SK-MEL-5 (cell line): ENCODE measurements at places on chromosomes 4 and X.

DNA sequence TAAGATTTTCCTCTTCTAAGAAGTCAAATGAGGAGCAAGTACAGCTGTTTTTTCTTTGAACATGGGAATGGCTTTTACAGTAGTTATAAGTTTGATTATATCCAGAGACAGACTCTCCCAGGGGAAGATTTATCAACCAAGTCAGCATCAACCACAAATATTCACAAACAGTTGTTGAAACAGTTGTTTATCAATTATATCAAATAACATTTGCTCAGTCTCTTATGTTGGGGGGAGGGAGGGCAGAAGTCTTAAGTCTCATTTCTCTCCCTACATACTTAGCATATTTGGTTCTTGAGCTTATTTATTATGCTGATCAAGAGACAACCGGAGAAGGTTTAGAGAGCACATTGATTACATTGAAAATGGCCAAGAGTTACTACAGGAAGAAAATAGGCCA, 110.1 kb downstream of the FBXO8 start:
- DNase-seq, result no peak

GRCh38 chr4:17195461-17196275, 297.2 kb upstream of the LDB2 start:
- no peak for DNase-seq

DNA sequence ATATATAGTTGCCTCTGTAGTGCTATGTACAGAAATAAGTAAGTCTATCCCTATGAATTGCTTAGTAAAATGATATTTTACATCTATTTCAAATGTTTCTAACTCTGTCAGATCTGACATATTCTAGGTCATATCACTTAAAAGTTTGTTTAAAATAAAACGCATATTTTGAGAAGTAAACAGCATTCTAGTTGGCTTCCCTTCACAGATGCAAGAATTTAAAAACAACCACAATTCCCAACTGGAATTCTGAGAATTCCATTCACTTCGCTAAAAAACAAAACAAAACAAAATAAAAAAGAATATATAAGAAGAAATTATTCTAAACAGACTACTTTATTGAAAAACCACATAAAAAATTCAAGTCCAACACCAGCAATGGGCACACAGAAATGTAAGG, 126.0 kb downstream of the PPP3CA start:
- no peak for DNase-seq

DNA sequence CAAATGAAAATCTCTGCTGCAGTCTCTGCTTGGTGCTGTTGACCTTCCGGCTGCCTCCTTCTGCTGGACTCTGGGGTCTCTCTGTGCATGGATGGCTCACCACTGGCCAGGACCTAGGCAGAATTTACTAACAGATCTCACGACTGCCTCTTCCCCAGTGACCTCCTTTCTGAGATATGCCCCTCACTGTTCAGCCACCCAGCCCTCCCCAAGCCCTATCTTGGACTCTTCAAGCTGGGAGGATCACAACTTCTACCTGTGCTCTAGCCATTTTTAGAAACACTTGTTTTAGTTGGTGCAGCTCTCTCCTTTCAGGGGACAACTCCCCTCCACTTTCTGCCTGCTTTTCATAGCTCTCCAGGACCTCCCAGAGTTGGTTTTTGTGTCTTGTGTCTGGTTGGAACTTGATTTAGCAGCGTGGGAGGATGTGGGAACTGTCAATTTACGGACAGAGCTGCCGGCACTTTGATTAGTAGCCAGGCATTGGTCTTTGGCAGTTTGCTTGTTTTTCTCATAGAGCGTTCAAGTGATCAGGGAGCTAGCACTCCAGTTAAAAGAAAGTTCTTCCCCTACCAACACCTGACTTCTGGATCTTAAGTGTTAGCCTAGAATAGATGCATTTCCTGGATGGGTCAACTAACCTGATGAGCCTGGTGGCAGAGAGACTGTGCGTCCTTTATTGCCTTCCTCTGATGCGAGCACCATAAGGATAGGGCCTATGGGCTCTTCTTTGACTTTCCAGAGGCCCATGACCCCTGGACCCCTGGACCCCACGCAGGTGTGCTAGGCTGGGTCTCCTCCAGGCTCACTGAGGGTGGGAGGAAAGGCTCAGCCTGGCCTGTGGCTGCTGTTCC, 6.5 kb downstream of the RGS12 start:
- DNase-seq, result no peak

DNA sequence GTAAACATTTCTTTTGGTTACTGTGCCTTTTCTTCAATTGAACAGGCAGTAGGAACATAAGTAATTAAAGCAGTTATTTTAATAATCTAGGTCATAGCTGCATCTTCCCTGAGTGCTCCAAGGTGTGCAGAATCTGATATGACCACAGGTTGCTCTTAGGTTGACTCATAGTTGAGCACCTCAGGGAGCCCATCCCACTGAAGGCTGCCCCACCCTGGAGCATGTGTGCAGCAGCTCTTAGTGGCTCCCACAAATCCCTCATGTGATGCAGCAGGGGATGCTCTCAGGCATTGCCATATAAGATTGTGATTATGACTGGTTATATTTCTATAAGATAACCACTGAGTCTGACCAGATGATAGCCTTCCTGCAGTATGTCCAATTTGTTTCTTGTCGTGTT, 72.3 kb downstream of the ZNF518B start:
- no peak for DNase-seq

GRCh38 chrX:155899366-155899765, 18.2 kb downstream of the VAMP7 start:
- DNase-seq, result no peak

DNA sequence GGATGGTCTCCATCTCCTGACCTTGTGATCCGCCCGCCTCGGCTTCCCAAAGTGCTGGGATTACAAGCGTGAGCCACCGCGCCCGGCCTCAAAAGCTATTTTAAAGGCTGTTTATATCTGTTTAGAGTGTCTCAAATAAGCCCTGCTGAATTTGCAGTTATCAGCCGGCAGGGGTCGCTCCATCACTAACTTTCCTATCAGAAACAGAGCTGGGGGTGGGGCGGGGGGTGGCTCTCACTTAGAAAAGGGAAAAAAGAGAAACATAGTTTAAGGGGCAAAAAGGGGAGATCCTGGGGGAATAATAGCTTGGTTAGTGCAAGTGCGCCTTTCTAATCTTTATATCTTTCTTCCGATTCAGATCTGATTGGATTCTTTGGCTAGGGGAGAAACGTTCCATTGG, 450.7 kb downstream of the UBE2NL start:
- DNase-seq, result peak; percentile 52

DNA sequence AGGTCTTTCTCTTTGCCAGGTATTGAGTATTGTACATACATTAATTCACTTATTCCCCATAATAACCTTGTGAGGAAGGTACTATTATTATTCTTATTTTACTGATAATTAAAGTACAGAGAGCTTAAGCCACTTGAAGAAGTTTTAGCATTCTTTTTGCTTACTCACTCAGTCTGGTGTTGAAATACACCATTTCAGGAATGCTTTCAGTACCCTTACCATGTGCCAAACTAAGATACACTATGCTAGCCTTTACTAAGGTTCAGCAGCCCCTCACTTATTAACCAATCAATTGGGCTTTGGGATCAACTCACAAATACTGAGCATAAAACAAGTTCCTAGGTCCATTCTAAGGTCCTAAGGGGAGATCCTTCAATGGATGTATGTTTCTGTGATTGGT, 179.0 kb upstream of the FGF13 start:
- DNase-seq, result no peak

DNA sequence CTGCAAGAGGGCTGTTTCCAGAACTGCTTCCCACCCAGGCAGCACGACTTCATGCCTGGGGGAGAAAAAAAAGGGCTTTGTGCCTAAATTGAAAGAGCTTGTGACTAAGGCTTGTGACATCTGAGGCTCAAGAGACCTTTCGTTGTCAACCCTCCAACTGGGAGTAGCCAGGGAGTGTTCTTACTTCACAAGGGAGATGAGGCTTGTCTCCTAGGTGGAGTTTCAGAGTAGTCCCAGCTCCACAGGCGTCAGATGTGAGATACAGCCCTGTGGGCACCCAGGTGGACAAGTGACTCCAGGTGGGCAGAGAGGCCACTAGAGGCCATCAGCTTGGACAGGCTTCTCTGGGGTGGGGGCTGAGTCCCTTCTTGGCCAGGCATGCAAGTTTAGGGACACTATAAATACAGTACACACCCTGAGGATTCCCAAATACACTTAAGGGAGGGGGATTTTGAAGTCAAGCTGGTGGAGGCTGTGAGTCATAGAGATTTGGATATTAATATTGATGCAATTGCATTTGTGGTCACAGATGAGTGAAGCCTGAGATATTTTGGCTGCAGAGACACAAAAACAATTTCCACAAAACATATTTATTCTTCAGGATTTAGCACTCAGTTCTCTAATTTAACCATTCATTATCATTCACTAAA, 40.1 kb upstream of the SETD7 start:
- peak; percentile 41 for DNase-seq

DNA sequence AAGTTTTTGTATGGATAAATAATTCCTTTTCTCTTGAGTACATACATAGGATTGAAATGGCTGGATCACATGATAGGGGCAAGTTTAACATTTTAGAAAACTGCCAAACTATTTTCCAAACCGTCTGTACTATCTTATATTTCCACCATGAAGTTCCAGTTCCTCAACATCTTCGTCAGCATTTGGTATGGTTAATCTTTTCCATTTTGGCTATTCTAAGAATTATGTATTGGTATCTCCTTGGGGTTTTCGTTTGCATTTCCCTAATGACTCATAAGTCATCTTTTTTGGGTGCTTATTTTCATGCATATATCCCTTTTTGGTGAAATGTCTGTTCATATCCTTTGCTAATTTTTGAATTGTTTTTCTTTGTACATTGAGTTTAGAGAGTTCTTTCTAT, 227.7 kb downstream of the DLG3 start:
- no peak for DNase-seq

DNA sequence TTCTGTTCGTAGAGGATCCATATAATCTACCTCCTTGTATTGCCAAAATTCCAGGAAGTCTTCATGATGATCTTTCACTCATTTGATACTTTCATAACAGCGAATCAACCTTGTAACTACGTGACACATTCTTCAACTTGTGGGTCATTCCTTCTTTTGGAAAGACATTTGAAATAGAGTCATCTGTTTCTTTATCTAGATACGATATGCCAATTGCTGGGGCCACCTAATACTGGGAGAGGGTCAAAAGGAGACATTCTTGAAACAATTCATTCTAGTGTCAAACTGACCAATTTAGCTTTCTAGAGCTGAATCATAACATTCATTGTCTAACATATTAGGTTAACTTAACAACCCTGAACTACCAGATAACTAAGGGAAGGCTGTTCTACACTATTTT, 62.9 kb upstream of the SMAD1 start:
- no peak for DNase-seq

GRCh38 chr4:53994382-53995102, 69.9 kb downstream of the CHIC2 start:
- DNase-seq, result no peak

- DNase-seq, result peak; percentile 3
Observed at GRCh38 chr4:74682567-74683359, 111.6 kb downstream of the BTC start.

GRCh38 chr4:1039493-1040343, 28.3 kb downstream of the FGFRL1 start:
- no peak for DNase-seq

DNA sequence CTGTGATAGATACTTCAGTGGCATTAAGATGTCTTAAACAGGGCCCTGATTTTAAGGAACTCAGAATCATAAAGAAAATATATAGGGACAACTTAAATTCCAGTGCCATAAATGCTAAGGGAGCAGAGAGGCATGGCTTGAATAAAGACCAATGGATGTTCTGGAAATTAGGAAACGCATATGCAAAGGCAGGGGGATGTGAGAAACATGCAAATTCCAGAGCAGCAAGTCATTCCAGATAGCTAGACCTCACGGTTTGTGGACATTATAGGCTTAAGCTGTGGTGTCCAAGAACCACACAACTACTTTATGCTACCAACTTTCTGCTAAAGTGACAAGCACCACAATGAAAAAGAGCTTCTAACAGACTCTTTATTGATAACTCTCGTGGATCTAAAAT, 132.6 kb upstream of the ANK2 start:
- DNase-seq, result no peak

GRCh38 chrX:153582896-153583295, 16.0 kb downstream of the CCNQ start:
- DNase-seq, result peak; percentile 69

DNA sequence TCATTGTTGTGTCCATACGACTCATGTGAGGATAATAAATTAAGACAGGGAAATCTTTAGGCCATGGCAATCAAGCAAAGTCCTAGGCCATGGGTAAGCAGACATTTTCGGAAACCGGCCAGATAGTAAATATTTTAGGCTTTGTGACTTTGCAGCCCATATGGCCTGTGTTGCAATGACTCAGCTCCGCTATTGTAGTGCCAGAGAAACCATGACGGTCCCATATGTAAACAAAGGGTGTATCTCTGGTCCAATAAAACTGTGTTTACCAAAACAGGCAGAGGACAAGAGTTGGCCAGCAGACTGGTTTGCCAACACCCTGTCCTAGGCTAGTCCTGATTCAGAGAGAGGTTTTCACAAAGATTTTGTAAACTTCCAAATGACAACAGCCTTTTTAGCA, 5.0 kb downstream of the FAM114A1 start:
- DNase-seq, result no peak

DNA sequence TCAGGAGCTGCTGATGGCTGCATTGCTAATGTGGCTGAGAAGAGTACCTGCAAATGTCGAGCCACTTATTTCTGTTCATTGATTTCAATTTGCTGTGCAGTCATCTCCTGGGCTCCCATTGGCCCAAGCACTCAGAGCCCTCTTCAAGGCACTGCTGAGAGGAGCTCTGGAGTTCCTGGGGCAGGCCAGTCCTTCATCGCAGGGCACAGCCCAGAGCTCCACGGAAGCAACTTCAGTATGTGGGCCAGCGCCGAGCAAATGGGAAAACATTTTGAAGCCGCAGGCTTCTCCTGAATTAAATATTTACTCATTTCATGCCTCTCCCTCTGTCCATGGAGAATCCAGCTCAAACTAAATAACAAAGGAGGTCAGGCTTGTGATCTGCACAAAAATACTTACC, 383.3 kb downstream of the BCOR start:
- no peak for DNase-seq

- no peak for DNase-seq
Observed at GRCh38 chrX:8453611-8454010, 11.0 kb upstream of the VCX3B start.

GRCh38 chr4:7979652-7979968, 39.9 kb upstream of the AFAP1 start:
- DNase-seq, result no peak

GRCh38 chr4:153257151-153257620, 52.9 kb downstream of the TRIM2 start:
- DNase-seq, result peak; percentile 17

DNA sequence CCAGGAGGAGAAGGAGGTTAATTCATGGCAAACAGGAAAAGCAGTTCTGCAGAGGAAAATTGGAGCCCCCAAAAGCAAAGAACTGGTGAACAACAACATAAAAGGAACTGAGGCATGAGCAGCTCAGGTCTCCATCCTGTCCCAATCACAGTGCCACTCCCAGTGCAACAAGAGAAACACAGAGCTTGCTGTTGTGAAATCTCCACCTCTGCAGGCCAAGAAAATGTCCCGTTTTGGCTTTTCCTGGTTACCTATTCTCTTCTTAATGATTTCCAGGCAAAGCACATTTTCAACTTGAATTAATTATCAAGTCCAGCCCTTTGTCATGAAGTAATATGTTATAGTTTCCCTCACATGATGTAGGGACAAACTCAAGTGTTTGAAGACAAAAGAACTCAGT, 778 bp downstream of the C1QTNF7 start:
- no peak for DNase-seq

GRCh38 chr4:52192001-52192400, 140.9 kb downstream of the SPATA18 start:
- no peak for DNase-seq
